Kidney (tissue), 22 donors: ENCODE measurements at places on chromosomes 3 and 15.
A peak's percentile ranks its signal among the peaks of the same experiment; 100 is the strongest.

DNA sequence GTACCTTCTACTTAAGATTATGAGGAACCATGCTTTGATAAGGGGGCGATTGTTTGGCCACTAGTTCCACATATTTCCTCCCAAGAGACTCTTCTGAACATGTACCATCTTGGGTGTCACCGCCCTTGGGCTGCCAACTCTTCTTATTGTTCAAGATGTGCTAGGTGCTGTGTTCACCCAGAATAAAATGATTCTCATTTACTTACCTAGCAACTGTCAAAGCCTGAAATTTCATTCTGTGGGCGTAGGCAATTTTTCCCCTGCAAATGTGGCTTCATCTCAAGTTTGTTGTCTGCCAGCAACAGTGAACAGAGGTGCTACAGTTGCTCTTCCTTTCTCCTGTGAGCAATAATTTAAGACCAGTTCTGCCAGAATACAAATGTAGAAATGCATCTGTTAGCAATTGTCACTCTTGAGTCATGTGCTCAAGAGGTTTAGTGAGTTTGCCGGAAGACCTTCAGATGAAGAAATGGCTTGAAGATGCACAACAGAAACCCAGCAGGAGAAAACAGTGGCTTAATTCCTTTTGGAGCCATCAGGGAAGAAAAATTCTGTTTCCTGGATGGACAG is 41.3 kb upstream of the RARB start:
- DNase-seq, result no peak

DNA sequence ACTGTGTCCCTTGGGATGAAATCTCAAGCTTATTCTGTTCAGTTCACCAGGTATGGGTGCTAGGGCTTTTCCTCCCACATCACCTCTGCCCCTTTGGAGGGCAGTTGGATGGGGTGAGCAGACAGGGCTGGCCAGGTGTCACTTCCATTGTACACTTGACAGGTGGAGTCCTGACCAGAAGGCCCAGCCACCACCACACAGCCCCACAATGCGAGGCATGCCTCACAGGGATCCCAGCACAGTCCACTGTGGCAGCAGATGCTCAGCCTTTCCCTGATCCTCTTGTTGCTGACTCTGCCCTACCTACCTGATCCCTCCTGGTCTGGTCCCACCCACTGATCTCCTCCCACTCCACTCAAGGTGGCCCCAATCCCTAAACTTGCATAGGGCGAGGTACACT is 88.2 kb downstream of the ANP32A start:
- DNase-seq, result no peak

DNA sequence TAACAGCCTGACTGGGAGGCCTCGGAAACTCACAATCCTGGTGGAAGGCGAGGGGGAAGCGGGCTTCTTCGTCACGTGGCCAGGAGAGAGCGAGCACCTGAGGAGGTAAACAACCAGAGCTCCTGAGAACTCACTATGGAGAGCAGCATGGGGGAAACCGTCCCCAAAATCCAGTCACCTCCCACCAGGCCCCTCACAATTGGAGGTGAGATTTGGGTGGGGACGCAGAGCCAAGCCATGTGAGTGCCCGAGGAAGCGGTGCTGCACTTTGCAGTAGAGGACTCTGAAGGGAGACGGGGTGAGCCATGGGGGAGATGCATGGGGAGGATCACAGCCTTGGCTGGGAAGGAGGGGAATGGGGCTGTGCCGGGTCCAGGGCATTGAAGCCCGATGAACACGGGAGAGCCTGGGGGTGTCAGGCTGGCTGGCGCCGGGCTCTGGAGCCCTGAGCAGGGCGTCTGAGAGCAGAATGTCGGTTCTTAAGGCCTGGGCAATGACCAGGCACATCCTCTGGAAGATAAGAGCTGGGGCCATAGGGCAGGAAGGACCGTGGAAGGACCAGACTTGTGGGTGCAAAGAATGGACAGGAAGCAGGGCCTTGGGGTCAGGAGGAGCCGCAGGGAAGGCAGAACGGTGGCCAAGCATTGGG is 117.7 kb downstream of the GABRG3 start:
- no peak for DNase-seq

- DNase-seq, result peak; percentile 83
Measured at GRCh38 chr3:139533781-139534454, 5.6 kb downstream of the RBP1 start.

DNA sequence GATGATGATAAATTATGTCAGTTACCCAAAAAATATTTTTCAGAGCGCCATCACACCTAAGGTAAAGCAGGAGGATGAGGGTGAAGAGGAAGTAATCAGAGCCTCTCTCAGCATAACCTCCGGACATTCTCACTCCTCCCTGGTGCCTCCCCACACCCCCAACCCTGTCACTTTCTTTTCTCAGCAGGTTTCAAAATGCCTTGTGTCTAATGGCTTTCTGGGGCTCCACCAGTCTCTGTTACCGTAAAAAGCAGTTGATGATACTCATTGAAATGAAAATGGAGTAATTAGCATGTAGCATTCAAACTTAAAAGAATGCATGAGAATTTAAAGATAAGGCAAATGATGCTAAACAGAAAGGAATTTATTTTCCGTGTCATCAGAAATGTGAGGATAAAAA is 180.0 kb downstream of the ERC2 start:
- no peak for DNase-seq

- peak; percentile 18 for DNase-seq
Measured at GRCh38 chr3:126338790-126339288, 18.4 kb downstream of the KLF15 start.

- DNase-seq, result no peak
Measured at GRCh38 chr15:71203586-71204474, 88.6 kb downstream of the THSD4 start.

DNA sequence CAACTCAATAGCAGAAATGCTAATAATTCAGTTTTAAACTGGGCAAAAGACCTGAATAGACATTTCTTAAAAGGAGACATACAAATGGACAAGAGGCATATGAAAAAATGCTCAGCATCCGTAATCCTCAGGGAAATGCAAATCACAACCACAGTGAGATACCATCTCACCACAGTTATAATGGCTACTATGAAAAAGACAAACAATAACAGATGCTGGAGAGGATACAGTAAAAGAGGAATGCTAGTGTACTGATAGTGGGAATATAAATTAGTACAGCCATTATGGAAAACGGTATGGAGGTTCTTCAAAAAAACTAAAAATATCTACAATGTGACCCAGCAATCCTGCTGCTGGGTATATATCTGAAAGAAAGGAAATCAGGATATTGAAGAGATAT is 367.2 kb downstream of the FHIT start:
- no peak for DNase-seq

DNA sequence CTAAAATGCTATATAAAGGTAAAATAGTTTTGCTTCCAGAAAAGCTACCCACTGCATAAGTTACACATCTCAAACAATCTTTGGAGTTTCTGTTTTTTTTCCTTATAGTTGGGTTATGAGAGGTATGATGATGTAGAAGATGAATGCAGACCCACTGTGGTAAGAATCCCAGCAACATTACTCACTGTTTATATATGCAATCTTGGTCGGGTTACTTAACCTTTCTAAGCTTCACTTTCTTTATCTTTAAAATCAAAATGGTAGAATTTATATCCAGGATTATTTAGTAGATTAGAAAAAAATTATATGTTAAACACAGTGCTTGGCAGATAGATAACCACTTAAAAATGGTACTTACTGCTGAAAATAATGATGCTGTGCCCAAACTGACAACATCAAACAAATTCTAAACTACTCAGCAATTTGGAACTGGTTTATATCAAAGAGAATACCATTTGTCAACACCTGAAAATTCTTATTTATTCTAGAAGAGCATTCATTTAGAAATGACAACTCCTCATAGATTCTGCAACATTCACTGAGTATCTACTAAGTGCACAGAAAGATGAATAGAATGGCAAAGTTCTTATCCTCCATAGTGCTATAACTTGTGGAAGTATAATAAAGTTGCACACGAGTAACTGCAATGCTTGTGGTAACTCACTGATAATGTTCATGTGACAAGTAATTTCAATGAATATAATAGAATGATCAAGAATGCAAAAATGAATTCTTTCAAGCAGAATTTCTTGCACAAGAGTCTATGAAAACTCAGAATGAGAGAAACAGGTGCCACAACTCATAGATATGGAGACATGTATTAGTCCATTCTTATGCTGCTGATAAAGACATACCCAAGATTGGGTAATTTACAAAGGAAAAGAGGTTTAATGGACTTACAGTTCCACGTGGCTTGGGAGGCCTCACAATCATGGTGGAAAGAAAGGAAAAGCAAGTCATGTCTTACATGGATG is 129.0 kb upstream of the SLC7A14 start:
- DNase-seq, result no peak

- no peak for DNase-seq
Measured at GRCh38 chr15:70170096-70170699, 72.5 kb upstream of the TLE3 start.

DNA sequence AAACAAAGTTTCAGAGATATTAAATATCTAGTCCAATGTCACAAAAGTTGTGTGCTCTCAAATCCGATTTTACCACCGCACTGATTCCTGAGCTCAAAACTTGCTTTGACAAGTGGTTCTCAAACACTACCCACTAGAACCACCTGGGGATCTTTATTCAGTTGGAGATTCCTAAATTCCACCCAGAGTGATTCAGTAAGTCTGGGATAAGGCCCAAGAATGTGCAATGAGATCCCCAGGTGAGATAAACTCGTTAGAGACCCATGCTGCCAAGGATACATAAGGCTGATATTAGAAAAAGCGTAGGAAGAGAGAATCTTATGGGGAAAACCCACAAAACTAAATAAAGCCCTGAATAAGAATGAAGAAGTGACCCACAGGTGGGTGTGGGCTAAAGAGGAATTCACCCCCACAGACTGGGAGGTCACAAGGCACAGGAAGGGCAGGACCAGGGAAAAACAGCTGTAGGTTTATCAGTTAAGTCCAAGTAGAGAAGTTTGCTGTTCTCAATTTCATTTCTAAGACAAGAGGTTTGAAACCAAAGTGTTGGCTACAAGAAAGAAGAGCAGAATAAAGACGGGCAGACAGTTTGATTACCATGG is 11.5 kb upstream of the RPS17 start:
- no peak for DNase-seq

GRCh38 chr3:16883723-16884083 is 1.1 kb upstream of the PLCL2 start:
- peak; percentile 17 for DNase-seq

DNA sequence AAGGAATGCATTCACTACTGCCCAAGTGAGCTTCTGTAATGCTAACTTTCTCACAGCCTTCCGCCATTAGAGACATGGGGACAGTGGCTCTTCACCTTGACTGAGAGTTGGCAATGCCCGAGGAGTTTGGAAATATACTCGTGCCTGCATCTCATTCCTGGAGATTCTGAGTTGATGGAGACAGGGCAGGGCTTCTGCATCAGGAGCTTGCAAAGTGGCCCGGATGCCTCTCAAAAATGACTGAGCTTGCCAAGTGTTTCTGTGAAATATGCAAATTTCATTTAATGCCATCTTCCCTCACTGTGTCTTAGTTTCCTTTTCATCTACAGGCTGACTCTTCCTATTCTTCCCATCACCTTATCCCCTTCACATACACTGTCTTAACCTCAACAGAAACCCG is 346.2 kb downstream of the GRM7 start:
- no peak for DNase-seq

GRCh38 chr3:98172621-98173020 is 6.1 kb downstream of the OR5H15 start:
- DNase-seq, result no peak

DNA sequence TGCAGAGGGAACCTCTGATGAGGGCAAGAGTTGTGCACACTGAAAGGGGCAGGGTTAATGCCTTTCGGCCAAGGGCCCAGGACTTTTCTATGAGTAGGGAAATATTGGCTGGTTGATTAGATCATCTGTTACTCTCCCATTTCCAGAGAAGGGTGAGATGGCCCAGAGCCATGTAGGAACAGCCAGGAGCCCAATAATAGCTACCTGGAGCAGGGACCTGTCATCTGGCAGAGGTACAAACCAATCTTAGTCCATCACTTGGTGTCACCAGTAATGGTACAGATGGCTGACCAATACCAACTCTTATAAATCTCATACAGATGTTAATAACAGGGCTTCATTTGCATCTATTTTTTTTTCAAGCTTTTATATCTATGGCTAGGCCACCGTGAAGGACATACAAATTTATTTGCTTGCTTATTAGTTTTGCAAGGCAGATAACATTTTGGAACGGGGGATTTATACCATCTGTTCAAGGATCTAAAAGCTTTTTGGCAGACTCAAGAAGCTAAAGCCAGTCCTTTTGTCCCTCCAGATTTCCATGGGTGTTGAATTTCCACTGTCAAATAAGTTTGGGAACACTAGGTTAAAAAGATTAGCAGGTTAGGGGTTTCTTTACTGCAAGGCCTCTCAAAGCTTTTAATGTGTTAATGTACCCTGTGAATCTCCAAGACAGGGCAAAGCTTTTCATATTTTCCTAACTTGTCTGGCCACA is 79.3 kb downstream of the TNIK start:
- DNase-seq, result peak; percentile 26

DNA sequence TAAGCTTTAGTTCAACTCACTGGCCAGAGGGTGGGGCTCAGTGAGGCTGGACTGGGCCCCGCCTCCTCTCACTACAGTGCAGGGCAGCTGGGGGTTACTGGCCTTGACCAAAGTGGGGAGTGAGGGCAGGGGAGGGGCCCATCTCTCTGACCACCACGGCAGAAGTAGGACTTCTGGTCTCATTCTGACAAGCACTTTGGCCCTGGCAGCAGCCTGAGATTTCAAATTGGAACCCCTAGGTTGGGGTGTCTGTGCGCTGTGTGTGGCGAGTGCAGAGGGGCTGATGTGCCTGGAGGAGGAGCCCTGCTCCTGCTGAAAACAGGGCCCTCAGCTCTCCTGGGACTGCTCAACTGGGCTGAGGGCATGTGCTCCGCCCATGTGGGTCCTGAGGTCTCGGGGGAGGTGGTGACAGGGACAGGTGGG is 60.3 kb upstream of the RPL32 start:
- no peak for DNase-seq
